Activated CD4-positive, alpha-beta T cell treated with anti-CD3 and anti-CD28 coated beads, Interleukin-2, amount 50 U/mL, for 48 hours (primary cell): ENCODE measurements at places on chromosomes 12 and 14.

- DNase-seq: no peak
These were observed 118.3 kb downstream of the BMP4 start for GRCh38 chr14:53838374-53838773.

GRCh38 chr12:49944718-49945117 lies 5.8 kb upstream of the AQP2 start:
- no peak for DNase-seq

DNA sequence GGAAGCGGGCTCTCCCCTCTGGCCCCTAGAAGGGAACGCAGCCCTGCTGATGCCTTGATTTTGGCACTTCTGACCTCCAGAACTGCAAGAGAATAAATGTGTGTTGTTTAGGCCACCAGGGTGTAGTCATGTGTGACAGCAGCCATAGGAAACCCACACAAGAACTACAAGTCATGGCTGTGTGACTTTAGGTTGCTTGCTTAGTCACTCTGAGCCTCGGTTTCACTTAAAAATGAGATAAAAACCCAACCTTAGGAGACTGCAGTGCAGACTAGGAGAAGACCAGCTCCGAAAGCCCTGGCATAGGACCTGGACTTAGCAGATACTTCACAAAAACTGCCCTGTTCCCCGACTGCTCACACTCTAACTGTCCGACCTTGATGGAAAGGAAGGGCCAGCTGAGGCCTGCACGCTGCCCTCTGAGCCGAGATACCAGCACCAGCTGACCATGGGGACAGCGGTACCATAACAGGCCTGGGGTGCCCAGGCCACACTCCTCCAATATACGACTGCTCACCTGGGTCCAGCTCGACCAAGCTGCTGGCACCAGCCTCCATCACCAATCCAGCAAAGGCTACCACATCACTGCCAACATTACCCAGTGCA lies 53.5 kb downstream of the CCDC85C start:
- no peak for DNase-seq

GRCh38 chr14:23357261-23357660 lies 4.6 kb upstream of the SLC22A17 start:
- no peak for DNase-seq

DNA sequence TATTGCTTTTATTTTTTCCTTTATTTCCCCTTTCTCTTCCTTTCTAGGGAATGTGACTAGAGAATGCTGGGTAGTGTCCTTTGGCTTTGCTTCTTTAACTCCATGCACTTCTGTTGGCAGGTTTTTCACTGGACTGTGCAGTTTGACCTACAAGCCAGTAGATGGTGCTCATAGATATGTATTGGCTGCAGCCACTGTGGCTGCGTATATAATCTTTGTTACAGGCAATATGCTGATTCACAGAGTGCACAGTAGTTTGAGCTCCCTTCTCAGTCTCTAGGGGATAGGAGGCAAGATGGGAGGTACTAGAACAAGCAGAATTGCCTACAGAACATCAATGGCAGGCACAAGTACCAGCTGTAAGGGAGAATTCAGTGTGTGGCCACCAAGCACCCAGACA lies 503.5 kb downstream of the LRFN5 start:
- no peak for DNase-seq

- DNase-seq: no peak
These were observed 30.6 kb downstream of the TMEM132D start for GRCh38 chr12:129873111-129873832.

GRCh38 chr14:97366400-97366799 lies 569.2 kb downstream of the VRK1 start:
- no peak for DNase-seq

- peak; percentile 22 for DNase-seq
These were observed 33.6 kb downstream of the CDKL1 start for GRCh38 chr14:50362764-50363713.

DNA sequence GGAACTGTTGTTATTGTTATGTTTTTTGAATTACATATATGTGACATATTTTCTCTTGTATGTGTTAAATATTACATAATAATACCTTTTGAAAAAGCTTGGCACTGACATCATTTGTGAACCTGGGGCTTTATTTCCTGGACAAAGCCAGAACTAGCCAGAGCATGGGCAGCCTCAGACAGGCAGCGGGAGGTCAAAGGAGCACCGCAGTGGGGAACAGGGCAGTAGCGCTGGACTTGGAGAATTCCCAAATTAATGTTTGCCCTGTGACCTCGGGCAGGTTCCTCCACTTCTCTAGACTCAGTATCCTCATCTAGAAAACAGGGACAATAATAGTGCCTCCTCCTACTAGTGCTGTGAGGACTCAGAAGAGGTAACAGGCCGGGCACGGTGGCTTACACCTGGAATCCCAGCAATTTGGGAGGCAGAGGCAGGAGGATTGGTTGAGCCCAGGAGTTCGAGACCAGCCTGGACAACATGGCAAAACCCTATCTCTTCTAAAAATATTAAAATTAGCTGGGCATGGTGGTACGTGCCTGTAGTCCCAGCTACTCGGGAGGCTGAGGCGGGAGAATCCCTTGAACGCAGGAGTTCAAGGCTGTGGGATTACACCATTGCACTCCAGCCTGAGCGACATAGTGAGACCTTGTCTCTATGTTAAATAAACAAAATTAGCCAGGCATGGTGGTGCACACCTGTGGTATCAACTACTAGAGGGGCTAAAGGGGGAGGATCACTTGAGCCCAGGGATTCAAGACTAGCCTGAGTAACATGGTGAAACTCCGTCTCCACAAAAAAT lies 27.3 kb upstream of the ITPK1 start:
- DNase-seq: no peak

DNA sequence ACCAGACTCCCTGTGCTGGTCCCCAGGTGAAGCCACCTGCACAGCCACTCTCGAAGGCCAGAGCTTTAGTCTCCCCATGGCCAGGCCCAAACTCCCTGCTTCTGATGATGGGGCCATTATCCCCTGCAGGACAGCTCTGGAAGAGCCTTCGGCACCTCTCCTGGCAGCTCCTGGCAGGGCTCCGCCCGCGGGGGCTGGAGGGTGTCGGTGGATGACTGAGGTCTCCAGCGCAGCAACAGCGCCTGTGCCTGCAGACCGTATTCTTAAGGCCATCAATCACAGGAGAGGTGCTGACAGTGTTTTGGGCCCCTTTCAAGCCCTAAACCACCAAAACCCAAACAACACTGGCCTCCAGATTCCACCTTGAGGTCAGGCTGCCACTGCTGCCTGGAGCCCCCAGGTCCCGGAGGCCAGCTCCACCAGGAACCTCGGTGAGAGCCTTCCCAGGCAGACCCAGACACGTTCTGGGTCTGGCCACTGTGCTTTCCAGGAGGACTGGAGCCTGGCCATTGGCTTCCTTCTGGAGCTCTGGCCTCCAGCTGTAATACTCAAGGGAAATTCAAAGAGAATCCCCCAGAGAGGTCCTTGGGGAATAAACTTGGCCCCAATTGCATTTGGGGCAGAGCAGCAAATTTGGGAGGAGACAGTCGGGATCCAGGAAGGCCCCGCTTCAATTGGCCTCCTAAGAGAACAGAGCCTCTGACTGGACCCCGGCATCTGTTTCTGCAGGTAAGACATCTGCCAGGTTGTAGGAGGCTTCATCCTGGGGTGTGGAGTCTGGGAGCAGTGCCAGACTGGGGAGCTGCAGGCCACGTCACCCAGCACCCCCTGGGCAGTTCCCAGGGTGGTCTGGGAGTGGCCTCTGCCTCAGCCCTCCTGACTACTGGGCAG lies 210.6 kb upstream of the RTL1 start:
- no peak for DNase-seq

- DNase-seq: peak; percentile 11
These were observed 425.8 kb upstream of the ATXN7L3B start for GRCh38 chr12:74111688-74112360.

DNA sequence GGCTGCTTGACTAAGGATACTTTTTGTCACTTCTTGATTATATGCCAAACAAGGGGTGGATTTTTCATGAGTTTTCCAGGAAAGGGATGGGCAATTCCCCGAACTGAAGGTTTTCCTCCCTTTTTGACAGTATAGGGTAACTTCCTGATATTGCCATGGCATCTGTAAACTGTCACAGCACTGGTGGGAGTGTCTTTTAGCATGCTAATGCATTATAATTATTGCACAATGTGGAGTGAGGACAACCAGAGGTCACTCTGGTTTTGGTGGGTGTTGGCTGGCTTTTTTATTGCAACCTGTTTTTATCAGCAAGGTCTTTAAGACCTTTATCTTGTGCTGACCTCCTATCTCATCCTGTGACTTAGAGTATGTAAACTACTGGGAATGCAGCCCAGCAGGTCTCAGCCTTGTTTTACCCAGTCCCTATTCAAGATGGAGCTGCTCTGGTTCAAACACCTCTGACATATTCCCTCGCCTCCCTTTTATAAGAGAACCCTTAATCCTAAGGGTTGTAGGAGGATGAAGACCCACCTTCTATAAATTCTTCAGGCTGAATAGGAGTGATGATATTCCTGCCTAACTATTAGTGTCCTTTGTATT lies 471.2 kb downstream of the ATP23 start:
- DNase-seq: no peak

GRCh38 chr14:38101679-38102078 lies 106.0 kb upstream of the SSTR1 start:
- DNase-seq: no peak

DNA sequence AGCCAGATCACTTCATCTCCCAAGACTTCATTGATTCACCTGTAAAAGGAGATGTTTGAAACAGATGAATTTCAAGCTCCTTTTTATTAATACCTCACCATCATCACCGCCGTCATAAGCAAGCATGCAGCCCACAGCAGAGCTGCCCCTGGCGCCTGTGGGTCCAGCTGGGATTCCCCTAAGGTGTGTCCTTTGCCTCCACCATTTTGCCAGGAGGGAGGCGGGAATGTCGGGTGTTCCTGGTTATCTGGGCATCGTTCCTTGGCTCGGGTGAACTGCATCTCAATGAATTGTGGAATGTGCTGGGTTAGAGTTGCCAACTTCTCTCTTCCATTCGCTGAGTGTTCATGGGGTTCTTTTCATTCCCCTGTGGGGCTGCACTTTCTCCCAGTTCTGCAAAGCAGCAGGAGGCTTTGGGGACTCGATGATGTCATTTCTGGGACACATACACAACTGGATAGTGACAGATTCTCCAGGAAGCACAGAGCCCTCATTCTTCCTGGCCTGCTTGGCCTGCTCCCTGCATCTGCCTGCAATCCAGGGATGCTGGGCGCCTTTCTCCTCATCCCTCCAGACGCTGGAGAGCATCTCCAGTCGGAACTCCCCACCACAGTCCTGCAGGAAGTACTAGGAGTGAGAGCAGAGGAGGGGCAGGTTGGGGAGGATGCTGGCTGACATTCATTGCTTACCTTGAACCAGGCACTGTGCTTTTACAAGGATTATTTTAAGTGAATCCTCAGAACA lies 10.1 kb downstream of the CCND2 start:
- no peak for DNase-seq

DNA sequence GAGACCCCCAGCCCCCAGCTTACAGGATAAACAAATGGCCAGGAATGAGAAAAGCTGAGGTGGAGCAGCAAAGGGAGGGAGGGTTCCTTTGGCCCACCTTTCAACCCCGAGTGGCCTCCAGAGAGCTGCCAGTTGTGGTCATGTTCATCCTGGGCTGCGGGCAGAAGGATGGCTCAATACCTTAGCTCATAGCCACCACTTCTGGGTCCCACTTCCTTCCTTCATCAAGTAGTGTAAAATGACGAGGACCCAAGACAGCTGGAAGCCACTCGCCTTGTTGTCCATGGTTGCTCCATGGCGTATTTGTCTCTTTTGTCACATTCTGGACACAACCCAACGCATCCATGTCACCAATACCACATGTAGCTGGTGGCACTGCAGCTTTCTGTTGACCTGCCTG lies 24.2 kb downstream of the CRACR2A start:
- no peak for DNase-seq

DNA sequence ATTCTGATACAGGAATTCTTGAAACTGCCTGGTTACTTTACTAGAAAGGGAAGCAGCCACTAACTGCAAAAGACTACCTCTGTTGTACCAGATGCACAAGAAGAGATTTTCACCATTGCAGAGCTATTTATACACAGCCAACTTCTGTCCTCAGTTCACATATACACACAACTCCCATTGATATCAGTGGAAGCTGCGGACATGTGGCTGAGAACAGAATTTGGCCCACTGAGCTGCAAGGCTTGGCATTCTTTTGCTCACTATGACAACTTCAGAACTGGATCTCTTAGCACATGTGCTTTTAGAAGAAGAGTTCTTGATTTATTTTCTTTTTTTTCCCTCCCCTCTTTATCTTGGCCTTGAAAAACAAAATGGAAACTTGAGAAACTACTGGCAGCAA lies 28.3 kb downstream of the PTPRO start:
- DNase-seq: no peak

DNA sequence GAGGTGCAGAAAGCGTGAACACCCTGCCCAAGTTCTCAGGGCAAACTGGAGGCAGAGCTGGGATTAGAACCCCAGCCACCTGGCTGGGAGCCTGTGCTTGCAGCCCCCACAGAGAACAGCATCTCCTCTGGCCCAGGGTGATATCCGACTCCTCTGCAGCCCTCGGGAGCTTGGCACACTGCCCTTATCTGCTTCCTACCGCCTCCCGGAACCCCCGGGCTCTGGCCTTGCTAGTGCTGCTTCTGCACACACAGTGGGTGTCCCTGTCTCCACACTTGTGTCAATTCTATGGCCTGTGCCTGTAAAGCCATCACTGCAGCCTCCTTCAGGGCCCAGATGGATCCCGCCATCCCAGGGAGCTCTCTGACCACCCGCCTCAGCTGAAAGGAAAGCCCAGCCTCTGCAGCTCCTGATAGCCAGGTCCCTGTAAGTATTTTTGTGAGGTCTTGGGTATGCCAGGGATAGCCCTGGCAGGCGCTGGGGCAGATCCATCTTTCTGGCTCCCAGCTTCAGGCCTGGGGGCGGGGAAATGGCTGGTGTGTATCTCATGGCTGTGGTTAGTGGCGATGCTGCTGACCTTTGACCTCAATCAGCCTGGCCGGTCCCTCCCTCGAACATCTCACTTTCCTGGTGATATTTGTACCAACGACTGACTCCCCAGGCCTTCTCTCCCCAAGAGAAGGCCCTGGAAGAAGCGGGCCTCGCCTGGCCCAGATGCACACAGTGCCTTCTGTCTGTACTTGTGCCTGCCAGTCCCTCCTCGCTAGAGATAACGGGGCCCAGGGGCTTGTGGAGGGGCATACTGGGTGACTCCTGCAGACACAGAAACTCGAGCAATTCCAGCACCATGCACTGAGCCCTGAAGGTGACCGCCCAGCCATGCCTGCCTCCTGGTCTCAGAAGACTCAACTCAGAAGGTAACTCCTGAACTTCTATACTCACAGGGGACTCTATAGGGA lies 183.8 kb downstream of the CALM1 start:
- DNase-seq: no peak

GRCh38 chr14:100629098-100629497 lies 41.9 kb upstream of the BEGAIN start:
- DNase-seq: no peak

DNA sequence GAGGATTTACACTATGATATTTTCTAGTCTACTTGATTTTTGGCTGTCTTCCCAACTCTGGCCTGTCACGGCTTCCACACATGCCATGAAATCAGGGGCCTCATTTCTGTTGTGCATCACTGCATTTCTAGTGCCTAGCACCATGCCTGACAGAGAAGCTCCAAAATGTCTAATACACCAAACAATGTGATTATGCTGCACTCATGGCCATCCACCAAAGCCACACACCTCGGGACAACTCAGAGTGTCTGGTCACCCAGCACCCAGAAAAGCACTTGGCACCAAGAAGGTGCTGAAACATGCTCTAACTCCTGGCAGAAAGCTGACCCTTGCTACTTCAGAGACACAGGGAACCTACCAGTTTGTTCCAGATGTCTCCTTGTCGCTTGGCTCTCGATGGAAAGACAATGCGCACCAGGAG lies 11.3 kb downstream of the GCN1 start:
- no peak for DNase-seq
